Stimulated activated CD4-positive, alpha-beta T cell treated with anti-CD3 and anti-CD28 coated beads, Interleukin-2, amount 100 ng/mL, for 4 hours (primary cell): ENCODE measurements at places on chromosomes 7 and 10.

GRCh38 chr7:135843214-135843613 is 94.6 kb upstream of the FAM180A start:
- no peak for DNase-seq

DNA sequence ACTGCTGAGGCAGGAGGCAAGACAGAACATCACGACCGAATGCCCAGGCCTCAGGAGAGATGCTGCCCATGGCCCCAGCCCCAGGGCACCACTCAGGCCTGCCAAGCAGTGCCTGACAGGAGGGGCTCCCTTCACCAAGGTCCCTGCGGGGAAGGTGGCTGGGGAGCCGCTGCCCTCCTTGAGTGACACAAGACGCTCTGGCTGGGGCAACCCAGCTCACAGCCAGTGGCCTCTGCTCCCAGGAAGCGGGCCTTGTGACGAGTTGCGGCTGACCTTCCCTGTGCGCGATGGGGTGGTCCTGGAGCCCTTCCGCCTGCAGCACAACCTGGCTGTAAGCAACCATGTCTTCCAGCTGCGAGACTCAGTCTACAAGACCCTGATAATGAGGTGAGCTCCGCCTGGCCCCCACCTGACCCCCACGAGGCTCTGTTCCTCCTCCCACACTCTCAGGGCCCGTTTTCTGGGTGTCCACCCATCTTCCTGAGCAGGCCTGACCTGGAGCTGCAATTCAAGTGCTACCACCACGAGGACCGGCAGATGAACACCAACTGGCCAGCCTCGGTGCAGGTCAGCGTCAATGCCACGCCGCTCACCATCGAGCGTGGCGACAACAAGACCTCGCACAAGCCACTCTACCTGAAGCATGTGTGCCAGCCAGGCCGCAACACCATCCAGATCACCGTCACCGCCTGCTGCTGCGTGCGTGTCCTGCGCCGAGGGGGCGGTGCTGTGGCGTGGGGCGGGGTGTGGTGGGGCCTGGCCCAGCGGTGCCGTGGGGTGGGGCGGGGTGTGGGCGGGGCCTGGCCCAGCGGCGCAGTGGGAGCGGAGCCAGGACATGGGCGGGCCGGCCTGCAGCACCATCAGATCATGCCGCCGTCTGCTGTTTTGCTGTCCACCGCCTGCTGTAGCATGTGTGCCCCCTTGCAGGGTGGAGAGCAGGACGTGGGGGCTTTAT is 12.8 kb downstream of the ZMIZ2 start:
- no peak for DNase-seq

GRCh38 chr7:157430721-157431120 is 93.9 kb downstream of the DNAJB6 start:
- DNase-seq, result no peak

DNA sequence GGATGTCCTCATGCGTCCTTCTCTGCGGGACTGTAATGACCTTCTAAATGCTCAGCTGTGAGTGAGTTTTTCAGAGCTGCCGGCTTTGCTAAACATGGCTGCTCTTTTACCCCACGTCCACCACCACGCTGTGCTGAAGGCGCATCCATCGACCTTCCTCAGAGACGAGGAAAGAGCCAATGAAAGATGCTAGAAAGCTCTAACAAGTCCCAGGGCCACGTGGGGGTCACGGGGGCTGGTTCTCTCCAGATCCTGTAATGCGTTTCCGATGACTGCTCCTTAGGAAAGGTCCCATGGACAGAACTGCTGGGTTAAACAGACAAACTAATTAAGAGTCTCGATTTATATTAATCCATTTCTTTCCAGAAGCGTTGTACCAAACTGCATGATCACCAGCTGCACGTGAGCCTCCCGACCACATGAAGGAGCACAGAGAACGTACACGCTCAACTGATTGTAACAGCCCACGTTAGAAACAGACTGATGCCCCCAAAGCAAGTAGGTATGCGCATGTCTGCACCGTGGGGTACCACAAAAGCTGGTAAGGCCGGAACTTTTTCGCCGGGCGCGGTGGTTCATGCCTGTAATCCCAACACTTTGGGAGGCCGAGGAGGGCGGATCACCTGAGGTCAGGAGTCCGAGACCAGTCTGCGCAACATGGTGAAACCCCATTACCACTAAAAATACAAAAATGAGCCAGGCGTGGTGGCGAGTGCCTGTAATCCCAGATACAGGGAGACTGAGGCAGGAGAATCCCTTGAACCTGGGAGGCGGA is 109.6 kb downstream of the TCERG1L start:
- DNase-seq, result no peak

DNA sequence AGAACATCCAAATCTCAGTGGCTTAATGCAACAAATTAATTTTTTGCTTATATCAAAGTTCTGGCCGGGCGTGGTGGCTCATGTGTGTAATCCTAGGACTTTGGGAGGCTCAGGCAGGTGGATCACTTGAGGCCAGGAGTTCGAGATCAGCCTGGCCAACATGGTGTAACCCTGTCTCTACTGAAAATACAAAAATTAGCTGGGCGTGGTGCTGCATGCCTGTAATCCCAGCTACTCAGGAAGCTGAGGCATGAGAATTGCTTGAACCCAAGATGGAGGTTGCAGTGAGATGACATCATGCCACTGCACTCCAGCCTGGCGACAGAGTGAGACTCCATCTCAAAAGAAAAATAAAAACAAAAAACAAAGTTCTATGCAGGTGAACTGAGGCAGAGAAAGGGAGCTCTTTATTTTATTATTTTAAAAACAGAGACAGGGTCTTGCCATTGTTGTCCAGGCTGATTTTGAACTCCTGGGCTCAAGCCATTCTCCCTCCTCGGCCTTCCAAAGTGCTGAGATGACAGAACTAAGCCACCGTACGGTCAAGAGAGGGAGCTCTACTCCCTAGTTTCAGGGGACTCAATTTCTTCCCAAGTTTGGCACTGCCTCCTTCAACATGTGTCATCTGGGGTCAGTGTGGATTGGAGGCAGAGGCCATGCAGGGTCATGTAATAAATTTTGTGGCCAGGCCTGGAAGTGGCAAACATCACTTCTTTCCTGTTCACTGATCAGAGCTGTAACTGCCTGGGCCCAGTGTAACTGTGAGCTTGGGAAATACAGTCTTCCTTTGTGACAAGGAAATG is 2.4 kb downstream of the ADCK2 start:
- no peak for DNase-seq

DNA sequence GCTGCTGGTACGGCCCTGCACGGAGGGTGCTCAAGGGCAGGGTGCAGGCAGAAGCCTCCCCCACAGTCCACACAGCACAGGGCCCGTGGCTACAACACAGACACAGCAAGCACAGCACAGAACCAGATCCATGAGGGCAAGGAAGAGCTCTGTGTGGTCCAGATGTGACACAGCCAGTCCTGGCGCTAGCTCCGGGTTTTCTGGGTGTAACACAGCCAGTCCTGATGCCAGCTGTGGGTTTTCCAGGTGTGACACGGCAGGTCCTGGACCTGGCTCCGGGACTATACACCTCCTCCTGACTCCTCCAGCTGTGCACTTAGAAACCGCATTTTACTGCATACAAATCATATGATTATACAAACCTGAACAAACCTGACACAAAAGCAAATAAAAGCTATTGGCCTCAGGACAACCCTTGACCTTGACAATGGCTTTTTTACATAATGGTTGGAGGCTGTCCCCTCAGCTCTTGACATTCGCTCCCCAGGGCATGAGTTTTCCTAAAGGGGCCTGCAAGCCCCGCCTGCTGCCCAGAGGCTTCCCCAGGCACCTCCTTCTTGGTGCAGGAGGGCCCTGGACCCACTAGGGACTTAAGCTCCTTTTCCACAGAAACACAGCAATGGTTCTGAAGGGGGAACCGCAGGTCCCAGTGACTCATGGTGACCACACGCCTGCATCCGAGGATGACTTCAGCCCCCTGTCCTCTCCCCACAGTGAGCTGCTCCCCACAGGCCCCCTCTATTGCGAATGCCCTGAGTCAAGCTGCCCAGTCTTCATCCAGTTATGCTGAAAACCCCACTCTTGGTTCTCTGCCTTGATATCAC is 209.6 kb downstream of the PTPRN2 start:
- DNase-seq, result no peak

- DNase-seq, result no peak
Observed at GRCh38 chr10:57664815-57665214, 602.9 kb downstream of the IPMK start.

DNA sequence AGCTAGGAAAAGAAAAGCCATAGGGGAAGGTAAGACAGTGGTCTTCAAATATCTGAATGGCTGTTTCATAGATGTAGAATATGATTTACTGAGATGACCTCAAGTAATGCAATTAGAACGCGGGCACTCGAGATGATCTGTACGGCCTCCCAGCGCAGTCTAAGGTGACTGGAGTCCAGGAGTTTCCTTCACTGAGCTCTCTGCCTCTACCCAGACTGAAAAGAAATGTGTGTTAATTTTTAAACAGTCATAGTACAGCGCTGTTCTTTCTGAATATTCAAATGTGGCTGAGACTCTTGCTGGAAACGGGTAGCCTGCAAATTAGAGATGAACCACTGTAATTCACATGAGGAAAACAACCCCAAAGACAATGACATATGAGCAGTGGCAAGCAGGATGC is 562.4 kb upstream of the AUTS2 start:
- DNase-seq, result no peak

- DNase-seq, result no peak
Observed at GRCh38 chr10:5620223-5620721, 46.1 kb downstream of the ASB13 start.

GRCh38 chr7:150986099-150986512 is 4.7 kb upstream of the NOS3 start:
- no peak for DNase-seq

- no peak for DNase-seq
Observed at GRCh38 chr10:561721-562120, 127.7 kb downstream of the DIP2C start.

DNA sequence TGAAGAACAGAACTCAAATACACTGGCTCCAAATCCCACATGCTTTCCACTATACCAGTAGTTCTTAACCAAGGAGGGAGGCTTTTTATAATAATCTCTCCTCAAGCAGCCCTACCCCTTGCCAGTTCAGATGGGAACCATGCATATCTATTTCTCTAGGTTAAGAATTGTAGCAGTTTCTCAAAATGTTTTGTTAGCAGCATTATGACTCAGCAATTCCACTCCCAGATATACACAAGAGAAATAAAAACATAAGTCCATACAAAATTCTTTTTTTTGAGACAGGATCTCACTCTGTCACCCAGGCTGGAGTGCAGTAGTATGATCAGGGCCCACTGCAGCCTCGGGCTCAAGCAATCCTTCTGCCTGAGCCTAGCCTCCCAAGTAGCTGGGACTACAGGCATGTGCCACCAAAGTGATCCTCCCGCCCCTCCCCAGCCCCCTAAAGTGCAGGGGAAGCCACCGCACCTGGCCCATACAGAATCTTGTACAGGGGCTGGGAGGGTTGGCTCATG is 18.1 kb downstream of the YWHAG start:
- DNase-seq, result no peak

DNA sequence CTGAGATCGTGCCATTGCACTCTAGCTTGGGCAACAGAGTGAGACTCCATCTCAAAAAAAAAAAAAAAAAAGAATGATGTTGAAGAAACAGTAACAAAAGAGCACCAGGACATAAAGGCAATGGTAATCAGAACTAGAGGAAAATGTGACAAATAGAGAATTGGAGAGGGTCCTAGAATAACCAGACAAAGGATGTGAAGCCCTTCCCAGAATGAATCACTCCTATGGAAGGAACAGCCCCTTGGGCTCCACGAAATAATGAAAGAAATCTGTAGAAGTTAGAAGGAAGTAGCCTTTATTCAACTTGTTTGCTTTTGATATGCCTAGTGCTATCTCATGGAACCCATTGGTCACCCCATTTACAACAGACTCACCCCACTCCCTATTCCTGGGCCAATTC is 169.2 kb downstream of the SUGCT start:
- DNase-seq, result no peak

DNA sequence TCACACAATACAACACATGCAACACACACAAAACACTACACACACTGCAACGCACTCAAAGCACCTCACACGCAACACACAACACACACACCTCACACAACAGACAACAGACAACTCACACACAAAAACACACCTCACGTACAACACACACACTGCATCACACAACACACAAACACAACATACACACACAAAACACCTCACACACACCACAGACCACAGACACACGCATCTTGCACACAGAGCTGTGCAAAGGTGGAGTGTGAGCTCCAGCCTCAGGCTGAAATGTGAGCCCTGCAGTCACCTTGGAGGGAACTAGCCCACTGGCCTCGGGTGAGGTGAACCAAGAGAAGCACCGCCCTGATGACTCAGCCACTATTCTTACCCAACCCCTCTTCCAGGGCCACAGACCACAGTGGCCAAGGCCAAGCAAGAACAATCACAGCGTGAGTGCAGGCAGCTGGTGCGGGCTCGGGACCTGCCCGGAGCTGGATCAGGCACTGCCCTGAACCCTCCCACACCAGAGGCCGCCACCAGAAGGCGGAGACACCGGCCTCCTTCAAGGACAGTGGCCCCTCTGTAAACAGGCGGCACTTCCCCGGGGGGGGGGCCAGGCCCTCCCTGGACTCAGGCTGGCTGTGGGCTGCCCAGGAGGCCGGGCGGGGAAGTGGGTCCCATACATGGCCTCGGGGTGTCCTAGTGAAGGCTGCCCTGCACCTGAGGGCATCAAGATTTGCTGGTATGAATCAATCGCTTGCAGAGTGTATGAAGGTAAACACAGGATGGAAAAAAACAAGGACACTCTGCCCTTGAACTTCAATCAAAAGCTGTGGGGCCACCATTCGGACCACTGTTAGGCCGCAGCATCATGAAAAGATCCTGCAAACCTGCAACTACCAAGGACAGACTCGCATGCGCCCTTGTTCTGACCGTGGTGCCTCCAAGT is 106.7 kb downstream of the TNS3 start:
- DNase-seq, result no peak

DNA sequence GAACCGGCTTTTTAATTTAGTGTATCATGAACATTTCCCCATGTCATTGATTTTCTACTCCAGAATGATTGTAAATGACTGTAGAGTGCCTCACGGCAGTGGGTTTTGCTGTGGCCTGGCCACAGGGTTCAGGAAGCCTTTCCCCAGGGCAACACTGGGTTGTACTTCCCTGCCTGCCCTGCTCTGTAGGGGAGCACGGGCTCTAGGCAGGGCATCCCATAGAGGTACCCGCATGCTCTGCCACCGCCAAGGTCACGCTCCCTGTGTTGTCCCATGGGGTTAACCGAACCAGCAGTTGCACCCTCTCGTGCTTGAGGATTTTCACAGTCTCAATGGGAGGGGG is 63.8 kb downstream of the BPGM start:
- DNase-seq, result no peak

- DNase-seq, result no peak
Observed at GRCh38 chr7:79332091-79332490, 121.4 kb downstream of the MAGI2 start.

- DNase-seq, result peak; percentile 97
Observed at GRCh38 chr7:100271716-100272537, 35.6 kb upstream of the SPDYE3 start.

DNA sequence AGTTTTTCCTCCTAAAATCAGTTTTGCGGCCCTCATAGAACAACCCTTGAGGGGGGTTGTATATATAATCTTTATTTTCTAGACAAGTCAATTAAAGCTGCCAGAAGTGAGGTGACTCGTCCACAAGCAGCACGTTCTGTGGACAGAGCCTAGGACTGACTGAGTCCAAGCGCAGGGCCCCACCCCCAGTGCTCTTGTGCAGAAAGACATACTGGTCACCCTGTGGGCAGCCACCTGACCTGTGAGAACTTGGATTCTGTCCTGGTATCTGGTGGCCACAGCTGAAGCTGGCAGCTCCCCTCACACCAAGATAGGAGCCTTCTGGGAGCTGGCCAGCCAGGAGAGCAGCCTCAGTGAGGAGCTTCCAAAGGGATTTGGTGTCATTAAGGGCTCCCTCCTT is 89.3 kb downstream of the GRK5 start:
- no peak for DNase-seq

- no peak for DNase-seq
Observed at GRCh38 chr10:121661451-121661851, 63.2 kb upstream of the FGFR2 start.

- DNase-seq, result no peak
Observed at GRCh38 chr10:63883861-63884260, 362.7 kb downstream of the REEP3 start.
